ENCODE measurements at places on chromosomes 16 and 17.

- DNase-seq: no peak
Observed at GRCh38 chr17:45383003-45383402, 49.7 kb downstream of the ARHGAP27 start.

DNA sequence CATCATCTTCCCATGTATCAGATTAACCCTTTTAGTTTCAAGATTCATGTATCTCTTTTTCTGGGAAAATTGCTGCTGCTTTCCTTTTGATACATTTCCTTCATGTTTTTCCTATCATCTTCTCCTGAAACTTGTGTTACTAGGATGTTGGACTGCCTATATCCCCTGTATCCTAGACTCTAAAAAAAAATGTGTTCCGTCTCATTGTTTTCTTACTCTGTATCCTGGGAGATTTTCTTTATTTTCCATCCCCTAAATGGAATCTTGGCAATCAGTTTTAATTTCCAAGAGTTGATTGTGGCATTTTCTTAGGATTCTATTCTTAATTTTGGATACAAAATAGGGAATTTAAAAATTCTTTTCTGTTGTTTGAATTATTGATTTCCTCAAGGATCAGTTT, 36.8 kb downstream of the MAP2K4 start:
- DNase-seq: no peak

- DNase-seq: no peak
Observed at GRCh38 chr16:87821376-87822107, 47.8 kb downstream of the SLC7A5 start.

DNA sequence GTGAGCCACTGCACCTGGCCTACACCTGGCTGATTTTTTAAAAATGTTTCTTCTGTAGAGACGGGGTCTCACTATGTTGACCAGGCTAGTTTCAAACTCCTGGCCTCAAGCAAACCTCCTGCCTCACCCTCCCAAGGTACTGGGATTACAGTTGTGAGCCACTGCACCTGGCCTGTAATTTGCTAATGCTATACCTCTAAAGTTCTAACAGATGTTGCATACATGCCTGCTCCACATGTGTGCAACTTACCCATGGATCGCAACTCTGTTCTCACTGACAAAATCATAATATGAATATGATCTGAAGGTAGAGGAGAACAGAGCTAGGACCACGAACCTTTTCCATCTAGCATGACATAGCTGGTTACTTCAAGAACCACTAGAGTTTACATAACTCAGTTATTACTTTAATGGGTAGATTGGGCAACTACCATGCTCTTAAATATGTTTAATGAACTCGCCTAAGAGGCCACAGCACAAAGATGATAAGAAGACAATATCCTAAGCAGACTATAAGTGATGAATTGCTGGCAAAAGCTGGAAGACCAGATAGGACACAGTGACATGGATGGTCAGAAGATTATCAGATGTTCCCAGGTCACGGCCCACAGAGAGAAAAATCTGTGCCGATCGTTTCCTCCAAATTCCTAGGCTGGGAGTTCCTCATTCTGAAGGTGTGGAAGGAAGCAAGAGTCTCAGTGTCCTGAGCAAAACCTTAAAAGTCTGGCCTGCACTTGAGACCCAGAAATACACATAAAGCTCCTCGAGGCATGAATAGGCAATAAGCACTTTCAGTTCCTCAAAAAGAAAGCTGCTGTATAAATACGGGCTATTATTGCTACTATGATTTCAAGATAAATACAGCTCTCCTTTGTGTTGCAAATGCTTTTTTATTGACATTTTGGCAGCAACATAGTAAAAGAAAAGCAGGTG, 53.6 kb upstream of the ICAM2 start:
- no peak for DNase-seq

- DNase-seq: no peak
Observed at GRCh38 chr17:42833767-42834422, 698 bp downstream of the PSME3 start.

DNA sequence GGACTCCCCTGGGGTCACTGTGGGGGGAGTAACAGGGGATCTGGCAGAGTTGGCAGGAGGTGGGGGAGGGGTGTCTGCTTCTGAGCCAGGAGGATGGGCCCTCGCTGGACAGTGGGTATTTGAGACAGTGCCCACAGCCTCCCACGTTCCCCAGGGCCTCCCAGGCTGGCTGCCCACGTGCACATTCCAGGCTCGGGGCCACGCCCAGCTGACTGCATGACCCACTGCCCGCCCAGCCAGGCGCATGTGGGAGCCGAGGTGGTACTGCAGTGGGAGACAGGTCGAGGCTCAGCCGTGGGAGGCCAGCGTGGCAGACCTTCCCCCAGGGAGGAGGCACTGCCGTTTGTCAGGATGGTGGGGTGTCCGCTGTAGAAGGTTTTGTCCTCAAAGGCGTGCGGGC, 38.8 kb downstream of the BAHCC1 start:
- DNase-seq: no peak

GRCh38 chr16:2275476-2276367, 7.8 kb upstream of the RNPS1 start:
- no peak for DNase-seq

DNA sequence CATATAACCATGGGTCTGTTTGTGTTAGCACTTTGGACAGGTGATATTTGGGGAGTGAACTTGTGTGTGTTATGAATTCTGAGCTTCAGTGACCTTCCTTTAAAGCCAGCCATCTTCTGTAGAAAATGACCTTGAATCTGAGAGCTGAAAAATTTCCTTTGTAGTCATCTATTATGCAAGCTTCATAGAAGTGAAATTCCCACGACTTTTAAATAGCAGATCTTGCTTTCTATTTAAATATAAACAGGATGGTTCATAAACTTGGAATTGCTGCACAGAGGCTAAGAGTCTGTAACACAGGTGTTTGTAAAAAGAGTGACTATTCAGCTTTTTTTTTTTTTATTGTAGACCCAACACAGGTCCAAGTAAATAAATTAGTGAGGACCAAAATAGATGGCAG, 85.5 kb downstream of the MARCHF10 start:
- DNase-seq: no peak

GRCh38 chr16:68264128-68265077, at the start of gene SLC7A6:
TSS of gene SLC7A6 (plus strand) at chr16:68264526. CDS start at chr16:68274727, 10,201 bp downstream.
- DNase-seq: peak; percentile 75

GRCh38 chr16:65961476-65962143, 404.9 kb upstream of the CDH5 start:
- DNase-seq: peak; percentile 56

GRCh38 chr17:82789051-82789592, 37.3 kb downstream of the TBCD start:
- no peak for DNase-seq

DNA sequence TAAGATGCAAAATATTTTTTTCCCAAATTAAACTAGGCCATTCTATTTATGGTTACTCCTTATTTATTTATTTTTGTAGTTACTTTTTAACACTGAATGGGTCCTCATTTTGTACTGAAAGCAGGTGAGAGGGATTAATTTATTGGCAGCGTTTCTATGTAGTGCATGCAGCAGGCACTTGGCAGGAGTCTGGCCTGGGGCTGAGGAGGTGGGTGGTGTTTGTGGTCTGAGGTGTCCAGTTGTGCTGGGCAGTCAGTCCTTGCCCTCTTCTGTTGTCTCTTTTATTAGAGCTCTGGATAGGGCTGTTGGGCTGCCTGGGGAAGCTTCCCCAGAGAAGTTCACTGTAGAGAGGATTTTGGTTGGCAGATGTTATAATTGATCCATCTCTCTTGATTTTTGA, 12.7 kb downstream of the SEC14L1 start:
- DNase-seq: no peak

DNA sequence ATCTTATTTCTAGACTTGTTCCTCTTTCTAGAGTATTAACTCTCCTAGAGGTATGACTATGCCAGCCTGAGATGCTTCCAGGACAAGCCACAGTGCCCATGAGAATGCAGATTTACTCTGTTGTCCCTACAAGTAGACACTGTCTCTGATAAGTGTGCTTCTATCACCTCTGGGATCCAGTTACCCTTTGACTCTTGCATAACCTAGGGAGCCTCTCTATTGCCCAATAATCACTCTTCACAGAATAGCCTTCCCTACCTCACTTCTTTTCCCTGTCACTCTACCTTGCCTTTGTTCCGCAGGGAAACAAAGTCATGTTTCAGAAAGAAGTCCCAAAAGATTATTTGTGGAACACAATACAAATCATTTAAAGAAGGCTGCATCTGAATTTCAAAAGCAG, 1.6 kb upstream of the KRT34 start:
- DNase-seq: no peak

DNA sequence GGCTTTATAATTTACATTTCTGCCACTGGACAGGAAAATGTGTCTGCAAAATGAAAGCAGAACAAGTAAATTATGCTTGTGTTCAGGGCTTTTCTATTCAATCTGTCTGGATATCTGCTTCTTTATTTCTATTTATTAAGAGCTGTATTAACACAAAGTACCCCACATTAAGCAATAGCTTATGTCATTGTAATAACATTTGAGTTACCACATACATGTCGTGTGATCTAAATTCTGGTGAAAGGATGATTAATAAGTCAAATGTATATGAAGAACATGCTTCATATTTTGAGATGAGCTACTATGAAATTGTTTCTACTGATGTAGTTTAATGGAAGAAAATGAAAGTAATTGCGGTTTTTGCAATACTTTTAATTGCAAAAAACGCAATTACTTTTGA, 238.2 kb downstream of the KCNJ2 start:
- DNase-seq: no peak

GRCh38 chr17:41020336-41020735, 6.7 kb downstream of the KRTAP1-5 start:
- no peak for DNase-seq

- no peak for DNase-seq
Observed at GRCh38 chr17:77899498-77899897, 59.0 kb upstream of the TNRC6C start.

- peak; percentile 72 for DNase-seq
Observed at GRCh38 chr16:4847774-4848587, 700 bp downstream of the UBN1 start.

GRCh38 chr16:81366316-81366932, 51.7 kb downstream of the GAN start:
- DNase-seq: peak; percentile 48

GRCh38 chr17:74190154-74190553, 13.3 kb upstream of the RPL38 start:
- DNase-seq: peak; percentile 59

DNA sequence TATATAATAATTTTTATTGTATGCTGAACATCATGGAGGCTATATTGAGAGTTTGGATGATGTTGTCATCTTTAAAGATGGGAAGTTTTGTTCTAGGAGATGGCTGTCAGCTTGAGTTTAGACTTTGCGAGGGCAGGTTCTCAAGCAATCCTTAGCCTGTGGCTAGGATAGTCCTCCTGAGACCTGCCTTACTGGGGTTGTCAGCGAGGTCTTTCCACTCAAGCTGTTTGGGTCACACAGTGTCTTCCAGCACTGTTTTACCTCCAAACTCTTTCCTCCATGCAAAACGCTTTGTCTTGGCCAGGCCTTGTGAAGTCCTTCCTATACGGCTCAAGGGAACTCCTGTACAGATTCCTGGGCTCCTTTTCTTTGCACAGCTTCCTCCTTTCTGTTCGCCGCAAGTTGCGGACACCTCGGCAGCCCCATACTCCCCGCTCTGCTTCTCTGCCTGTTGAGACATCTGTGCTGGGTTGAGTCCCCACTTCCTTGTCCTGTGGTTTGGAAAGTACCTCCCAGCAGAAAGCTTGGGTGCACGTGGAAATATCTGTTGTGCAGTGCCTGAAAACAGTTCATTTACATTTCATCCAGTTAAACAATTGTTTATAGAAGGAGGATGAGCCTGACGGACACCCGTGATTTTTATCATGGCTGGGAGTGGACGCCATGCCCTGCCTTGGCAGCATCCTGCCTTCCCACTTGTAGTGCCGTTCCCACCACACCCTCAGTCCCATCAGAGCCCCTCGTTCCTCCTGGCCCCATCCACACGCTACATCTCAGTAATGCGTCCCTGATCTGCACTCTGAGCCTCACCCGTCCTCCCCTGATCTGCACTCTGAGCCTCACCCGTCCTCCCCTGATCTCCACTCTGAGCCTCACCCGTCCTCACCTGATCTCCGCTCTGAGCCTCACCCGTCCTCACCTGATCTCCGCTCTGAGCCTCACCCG, 55.0 kb upstream of the CBFA2T3 start:
- no peak for DNase-seq

GRCh38 chr16:506246-506546, 21.3 kb upstream of the CAPN15 start:
- no peak for DNase-seq

DNA sequence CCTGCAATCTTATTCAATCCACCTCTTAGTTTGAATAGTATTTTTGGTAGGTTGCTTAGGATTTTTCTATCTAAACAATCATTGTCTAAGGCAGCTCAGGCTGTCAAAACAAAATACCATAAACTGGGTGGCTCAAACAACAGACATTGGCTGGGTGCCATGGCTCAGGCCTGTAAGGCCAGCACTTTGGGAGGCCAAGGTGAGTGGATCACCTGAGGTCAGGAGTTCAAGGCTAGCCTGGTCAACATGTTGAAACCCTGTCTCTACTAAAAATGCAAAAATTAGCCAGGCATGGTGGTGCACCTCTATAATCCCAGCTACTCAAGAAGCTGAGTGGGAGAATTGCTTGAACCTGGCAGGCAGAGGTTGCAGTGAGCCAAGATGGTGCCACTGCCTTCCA, 126.7 kb downstream of the CYLD start:
- DNase-seq: no peak

- DNase-seq: no peak
Observed at GRCh38 chr17:79673517-79673916, 57.2 kb upstream of the ENPP7 start.

DNA sequence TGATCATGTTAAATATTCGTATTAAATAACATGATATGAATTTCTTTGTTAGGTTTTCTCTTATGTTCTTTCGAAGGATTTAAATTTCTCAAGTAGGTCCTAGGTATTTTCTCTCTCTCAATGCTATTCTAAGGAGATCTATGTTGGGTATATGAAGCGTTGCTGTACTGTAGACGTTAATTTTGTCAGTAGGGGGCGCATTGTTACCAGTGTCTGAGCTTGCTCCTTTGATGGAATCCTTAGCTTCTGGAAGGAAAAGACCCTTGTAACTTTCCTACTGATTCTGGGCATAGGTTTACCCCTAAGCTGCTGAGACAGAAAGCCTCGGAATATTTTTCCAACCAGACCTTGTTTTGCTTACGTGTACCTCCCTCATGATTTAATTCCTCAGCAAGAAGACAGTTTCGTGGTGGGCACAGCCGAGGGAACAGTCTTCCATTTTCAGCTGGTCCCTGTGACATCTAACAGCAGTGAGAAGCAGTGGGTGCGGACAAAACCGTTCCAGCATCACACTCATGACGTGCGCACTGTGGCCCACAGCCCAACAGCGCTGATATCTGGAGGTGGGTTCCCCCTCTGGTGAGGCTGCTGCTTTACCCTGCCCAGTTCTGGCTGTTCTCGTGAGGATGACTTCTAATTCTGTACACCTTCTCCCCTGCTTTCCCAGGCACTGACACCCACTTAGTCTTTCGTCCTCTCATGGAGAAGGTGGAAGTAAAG, 17.9 kb downstream of the UTP4 start:
- DNase-seq: peak; percentile 74

Measured in RPMI7951 (cell line).